ENCODE measurements at places on chromosomes 7 and 10.

GRCh38 chr7:80954191-80954590 lies 35.3 kb upstream of the SEMA3C start:
- DNase-seq = no peak

DNA sequence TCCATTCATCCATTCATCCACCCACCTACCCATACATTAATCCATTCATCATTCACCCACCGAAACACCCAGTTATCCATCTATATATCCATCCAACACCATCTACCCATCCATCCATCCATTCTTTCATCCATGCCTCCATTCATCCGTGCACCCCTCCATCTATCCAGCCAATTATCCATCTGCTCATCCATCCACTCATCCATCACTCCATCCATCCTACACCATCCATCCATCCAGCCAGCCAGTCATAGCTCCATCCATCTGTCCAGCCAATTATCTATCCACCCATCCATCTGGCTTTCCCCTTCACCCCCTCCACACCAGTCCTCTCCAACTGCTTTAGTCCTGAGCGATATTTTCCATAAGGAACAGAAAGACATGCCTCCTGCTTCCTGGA lies 7.5 kb upstream of the CXCL12 start:
- no peak for DNase-seq

DNA sequence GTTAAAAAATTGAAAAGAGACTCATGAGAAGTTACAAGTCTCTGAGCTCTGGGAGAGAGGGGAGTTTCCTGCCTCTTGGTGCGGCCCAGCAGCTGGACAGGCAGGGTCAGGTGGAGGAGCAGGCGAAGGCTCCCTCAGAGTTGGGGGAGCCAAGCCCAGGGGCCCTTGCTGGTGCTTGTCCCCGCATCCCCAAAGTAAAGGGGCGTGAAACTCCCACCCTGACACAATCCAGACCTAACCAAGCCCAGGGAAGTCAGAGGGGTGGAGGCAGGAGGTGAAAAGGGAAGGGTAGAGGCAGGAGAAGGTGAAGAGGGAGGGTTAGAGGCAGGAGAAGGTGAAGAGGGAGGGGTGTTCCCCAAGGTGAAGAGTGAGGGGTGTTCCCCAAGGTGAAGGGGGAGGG lies 322.8 kb downstream of the GLRX3 start:
- DNase-seq = no peak

- no peak for DNase-seq
Observed at GRCh38 chr7:382043-382400, 92.1 kb downstream of the FOXL3 start.

DNA sequence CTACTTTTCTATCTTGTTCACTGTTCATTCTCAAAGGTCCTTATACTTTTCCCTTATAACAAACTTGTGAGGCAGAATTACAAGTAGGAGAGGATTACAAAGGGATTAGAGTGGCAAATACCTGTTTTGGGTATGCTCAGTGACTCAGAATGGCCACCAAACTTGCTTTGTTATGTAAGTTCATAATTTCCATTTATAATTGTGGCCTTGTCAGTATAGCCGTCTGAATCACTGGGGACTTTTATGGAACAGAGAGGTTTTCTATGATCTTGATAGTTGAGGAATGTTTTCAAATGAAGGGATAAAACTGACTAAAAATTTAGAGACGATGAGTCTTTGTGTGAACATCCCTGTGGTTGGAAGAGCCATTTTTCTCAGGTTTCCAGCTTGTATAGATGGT lies 116.2 kb downstream of the SND1 start:
- no peak for DNase-seq

DNA sequence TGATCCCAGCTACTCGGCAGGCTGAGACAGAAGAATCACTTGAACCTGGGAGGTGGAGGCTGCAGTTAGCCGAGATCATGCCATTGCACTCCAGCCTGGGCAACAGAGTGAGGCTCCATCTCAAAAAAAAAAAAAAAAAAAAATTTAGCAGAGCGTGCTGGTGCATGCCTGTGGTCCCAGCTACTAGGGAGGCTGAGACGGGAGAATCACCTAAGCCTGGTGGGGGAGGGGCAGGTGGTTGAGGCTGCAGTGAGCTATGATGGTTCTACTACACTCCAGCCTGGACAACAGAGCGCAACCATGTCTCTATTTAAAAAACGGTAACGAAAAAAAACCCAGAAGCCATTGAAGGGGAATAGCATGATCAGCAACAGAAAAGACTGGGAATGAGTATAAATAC lies 89.9 kb downstream of the ARHGAP12 start:
- no peak for DNase-seq

- DNase-seq = peak; percentile 44
Observed at GRCh38 chr7:916291-916941, 38.1 kb downstream of the ADAP1 start.

- DNase-seq = no peak
Observed at GRCh38 chr7:111025006-111025405, 65.9 kb upstream of the LRRN3 start.

- DNase-seq = no peak
Observed at GRCh38 chr10:62594093-62594520, 210.4 kb upstream of the ADO start.

- DNase-seq = peak; percentile 12
Observed at GRCh38 chr7:157253850-157254249, 83.0 kb upstream of the DNAJB6 start.

GRCh38 chr10:119189811-119190282 lies 11.2 kb upstream of the PRDX3 start:
- no peak for DNase-seq

GRCh38 chr7:39949971-39950472 lies at the start of gene CDK13:
Gene CDK13, plus strand, starts transcription at chr7:39950256. Its CDS starts 386 bp downstream, at chr7:39950642.
- DNase-seq = peak; percentile 45

- DNase-seq = no peak
Observed at GRCh38 chr10:69884024-69884367, 82.3 kb downstream of the COL13A1 start.

- DNase-seq = no peak
Observed at GRCh38 chr7:159040146-159040545, 104.5 kb downstream of the VIPR2 start.

GRCh38 chr10:80144696-80145131 lies 12.2 kb downstream of the PLAC9 start:
- DNase-seq = no peak

GRCh38 chr7:139783647-139784385 lies 6.0 kb upstream of the HIPK2 start:
- DNase-seq = no peak

DNA sequence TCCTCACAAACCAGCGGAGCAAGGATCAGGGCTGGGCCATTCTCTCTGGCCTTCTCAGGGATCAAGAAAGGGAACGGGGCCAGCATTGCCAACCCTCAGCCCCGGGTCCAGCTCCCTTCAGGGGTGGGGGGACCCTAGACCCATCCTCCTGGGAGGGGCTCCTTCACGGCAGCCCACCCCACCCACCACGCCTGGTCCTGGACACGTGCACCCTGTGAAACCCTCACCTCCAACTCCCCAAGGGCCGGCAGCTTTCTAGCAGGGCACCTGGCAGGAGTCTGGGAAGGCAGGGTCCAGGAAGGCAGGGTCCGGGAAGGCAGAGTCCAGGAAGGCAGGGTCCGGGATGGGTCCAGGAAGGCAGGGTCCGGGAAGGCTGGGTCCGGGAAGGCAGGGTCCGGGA lies 46.6 kb upstream of the ADGRA1 start:
- no peak for DNase-seq

- DNase-seq = no peak
Observed at GRCh38 chr7:13990319-13990983, 985 bp upstream of the ETV1 start.

- no peak for DNase-seq
Observed at GRCh38 chr7:103073989-103074518, 542 bp downstream of the FBXL13 start.

DNA sequence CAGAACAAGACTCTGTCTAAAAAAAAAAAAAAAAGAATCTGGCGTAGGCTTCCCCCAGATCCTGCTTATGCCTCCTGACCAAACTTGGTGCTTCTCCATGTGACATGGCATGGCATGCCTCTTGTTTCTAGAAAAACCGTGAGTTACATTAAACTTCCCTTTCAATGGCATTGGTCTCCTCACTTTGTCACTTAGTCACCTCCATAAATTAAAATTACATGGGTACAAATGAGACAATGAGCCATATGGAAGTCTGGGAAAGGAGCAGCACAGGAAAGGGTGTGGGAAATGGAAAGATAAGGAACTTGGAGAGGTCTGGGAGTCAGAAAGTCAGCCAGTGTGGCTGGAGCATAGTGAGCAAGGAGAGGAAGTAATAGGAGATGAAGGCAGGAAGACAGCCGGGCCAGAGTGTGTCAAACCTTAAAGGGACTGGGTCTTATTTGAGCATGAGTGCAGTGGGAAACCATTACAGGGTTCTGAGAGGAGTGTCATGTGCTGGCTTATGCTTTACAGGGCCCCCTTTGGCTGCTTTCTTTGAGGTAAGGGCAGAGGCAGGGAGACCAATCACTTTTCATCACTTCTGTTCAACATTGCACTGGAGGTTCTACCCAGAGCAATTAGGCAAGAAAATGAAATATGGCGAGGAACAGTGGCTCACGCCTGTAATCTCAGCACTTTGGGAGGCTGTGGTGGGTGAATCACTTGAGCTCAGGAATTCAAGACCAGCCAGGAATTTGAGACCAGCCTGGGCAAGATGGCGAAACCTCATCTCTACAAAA lies 21.3 kb upstream of the ZMIZ2 start:
- no peak for DNase-seq

DNA sequence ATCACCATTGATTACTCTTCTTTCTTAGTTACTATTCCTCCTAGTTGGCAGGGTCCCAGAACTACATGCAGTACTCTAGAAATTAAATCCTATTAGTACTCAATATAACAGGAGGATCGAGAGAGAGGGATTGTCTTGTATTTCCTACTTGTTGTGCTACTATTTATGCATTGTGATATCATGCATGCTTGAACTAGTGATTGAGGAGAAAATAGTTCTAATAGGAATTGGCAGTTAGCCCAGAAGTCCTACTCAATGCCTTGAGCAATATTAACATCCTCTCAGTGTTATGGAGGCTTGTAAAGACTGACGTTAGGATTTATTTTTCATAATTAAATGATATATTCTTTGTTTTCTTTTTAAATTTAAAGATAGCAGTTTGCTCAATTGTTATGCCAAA lies 67.4 kb downstream of the FOXP2 start:
- no peak for DNase-seq

DNA sequence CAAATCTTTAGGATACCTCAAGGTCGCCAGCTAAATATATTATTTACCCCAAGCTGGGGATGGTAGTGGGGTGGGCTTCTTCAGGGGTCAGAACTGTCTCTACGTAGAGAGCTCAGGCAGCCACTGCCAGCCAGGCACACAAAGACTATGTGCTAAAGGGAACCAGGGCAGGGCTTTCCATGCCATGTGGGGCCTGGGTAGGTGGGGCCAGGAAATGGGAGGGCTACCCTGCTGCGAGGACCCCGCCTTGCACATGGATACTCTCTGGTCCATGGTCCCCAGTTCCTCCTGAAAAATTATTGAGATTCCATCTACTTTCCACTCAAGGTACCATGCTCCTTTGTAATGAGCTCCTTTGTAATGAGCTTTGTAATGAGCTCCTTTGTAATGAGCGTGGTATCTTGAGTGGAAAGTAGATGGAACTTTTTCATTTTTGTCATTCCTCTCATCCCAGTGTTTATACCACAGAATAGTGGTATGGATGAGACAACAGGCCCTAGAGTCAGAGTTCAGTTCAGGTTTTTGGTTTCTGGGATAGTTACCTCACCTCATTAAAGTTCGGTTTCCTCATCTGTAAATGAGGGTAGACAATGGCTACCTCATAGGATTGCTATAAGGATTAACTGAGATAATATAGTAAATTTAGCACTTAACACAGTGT lies 5.8 kb downstream of the SYNPO2L start:
- DNase-seq = no peak

DNA sequence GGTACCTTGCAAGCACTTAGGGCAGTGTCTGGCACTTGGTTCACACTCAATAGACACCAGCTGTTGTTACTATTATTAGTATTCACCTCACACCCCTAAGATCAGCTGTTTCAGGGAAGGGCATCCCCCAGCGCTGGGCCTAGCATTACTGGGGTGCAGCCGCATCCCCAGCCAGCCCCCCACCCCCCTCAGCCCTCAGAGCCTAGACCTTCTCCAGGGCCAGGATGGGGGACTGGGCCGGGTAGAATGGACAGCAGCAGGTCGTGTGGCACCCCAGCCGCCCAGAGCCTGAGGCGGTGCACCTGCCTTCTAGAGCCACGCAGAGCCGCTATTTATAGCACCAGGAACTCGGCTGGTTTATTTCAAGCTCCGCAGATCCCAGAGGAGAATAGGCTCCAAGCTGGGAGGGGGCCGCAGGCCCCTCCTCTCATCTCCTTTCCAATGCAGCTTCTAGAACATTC lies 60.5 kb downstream of the GTF2IRD1 start:
- DNase-seq = no peak

- DNase-seq = no peak
Observed at GRCh38 chr10:3625959-3626751, 158.9 kb downstream of the KLF6 start.

DNA sequence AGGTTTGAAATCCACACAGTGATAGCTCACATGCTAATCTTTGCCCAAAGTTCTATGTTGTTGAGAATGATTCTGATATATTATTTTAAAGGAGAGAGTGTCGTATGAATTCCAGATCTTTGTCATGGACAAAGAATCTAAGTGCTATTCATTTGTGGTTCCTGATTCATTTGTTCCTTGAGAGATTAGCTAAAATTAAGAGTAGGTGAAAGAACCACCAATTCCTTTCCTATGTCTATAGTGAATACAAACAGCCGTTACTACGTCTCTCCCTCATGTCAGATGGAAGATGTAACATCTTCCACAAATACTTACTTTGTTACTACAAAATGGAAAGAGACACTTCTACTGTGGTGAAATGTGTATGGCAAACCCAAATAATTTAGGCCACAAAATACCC lies 3.3 kb upstream of the PLXDC2 start:
- no peak for DNase-seq

- DNase-seq = no peak
Observed at GRCh38 chr7:54252256-54253035, 289.7 kb upstream of the VSTM2A start.

GRCh38 chr10:95544783-95545500 lies 16.2 kb downstream of the SORBS1 start:
- DNase-seq = no peak

GRCh38 chr7:131090886-131091692 lies 236.6 kb upstream of the MKLN1 start:
- DNase-seq = no peak

DNA sequence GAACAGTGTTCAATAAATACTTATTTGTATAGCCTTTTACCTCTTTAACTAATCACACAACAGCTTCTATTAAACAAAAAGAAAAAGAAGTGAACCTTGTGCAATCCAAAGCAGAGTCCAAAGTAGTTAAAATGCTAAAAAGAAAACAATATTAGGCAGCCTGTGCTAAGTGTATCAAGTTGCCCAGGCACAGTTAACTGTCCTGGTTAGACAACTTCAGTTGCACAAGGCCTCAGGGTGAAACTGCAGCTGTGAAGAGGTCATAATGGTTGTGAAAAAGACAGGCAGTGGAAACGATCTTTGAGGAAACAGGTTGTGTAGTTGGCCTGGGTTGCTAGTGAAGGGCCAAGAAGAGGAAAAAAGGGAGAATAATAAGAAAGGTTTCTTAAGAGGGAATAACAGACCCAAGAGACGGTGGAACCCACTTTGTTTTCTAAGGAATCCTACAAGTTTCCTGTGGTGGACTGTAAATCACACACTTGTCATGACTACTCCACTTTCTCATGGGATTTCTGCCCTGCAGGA lies 6.0 kb upstream of the CROT start:
- no peak for DNase-seq

All from NCI-H1694 treated with DMSO at 0.1 percent for 48 hours (cell line).